ENCODE measurements at places on chromosomes 3 and 15. TPM values are rescaled to one million over a fixed set of nuclear protein-coding genes. Genes with fewer than 3 reads are reported as not detected.

The CCR3 gene
- total RNA-seq: not detected

DNA sequence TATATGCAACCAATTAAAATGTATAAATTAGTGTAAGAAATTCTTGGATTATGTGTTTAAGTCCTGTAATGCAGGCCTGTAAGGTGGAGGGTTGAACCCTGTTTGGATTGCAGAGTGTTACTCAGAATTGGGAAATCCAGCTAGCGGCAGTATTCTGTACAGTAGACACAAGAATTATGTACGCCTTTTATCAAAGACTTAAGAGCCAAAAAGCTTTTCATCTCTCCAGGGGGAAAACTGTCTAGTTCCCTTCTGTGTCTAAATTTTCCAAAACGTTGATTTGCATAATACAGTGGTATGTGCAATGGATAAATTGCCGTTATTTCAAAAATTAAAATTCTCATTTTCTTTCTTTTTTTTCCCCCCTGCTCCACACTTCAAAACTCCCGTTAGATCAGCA is 65.4 kb upstream of the ACAD9 start:
- DNase-seq: no peak

The C3orf49 gene
- total RNA-seq: not detected

The ITIH4 gene
- total RNA-seq: 12.0 TPM

The DUOXA2 gene
- total RNA-seq: not detected

DNA sequence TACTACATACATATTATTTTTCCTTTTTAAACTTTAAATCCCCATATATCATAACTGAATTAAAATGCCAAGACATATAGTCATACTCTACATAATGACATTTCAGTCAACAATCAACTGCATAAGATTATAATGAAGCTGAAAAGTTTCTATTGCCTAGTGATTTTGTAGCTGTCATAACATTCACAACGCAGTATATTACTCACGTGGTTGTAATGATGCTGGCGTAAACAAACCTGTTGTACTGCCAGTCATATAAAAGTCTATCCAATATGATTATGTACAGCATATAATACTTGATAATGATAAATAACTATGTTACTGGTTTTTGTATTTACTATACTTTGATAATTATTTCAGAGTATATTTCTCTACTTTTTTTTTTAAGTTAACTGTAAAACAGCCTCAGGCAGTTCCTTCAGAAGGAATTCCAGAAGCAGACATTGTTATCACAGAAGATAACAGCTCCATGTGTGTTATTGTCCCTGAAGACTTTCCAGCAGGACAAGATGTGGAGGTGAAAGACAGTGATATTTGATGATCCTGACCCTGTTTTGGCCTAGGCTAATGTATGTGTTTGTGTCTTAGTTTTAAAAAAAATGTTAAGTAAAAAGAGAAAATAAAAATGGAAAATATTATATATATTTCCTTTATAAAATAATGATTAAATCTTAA is 443.4 kb upstream of the UBE2E2 start:
- no peak for DNase-seq

DNA sequence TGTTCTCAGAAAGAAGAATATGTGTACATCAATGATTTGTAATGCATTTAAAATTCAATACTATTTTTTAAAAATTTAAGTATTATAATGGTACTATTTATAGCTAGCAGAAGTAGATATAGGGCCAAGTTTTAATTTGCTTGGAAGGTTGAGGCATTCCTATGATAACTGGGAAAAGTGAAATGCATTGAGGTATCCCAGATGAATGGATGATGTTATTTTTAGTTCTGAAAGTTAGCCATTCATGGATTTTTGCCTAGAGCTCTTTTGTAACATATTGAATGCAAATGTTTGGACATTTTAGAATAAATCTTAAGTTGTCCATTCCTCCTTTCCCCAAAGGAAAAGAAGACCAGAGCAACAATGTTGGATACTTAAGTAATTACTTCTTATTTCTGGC is 47.6 kb downstream of the GAP43 start:
- DNase-seq: no peak

- DNase-seq: no peak
These were observed 54.2 kb upstream of the CMTM8 start for GRCh38 chr3:32184187-32184730.

The MINAR1 gene
- total RNA-seq: 2.4 TPM

DNA sequence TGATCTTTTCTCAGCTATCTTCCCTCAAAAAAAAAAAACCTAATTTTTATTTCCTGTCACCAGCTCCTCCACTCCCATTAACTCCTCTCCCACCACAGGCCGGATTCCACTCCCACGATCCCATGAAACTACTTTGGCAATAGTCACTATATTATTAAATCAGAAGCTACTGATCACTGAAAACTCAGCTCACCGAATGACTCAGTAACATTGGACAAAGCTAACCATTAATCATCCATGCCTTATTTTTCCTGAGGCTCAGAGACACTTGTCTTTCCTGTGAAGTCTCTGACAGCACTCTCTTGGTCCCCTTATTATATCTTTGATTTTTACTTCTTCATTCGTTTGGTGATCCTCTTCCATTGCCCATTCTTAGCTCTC is 260.2 kb downstream of the CGGBP1 start:
- DNase-seq: no peak

Measured in mesothelial cell of epicardium (in vitro differentiated cells).